ENCODE measurements at places on chromosomes 7 and 10.

DNA sequence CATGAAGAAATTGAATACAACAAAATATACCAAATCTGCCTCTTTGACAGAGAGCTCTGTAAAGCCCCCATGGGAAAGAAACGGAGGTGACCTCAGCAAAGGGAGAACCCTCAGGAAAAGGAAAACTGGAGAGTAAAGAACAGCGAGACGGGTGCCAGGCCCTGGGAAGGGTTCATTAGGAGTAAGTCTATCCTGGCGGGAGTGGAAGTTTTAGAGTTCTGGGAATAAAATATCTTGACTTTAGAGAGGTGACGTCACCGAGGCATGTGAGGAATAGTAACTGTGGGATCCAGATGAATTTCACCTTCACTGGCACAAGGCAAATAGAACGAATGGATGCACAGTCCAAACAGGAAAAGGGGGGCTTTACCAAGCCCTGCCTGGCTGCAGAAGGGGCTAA is 362.8 kb upstream of the IGFBP3 start:
- peak; percentile 29 for DNase-seq

GRCh38 chr7:132495936-132496335 is 80.3 kb downstream of the PLXNA4 start:
- no peak for DNase-seq

DNA sequence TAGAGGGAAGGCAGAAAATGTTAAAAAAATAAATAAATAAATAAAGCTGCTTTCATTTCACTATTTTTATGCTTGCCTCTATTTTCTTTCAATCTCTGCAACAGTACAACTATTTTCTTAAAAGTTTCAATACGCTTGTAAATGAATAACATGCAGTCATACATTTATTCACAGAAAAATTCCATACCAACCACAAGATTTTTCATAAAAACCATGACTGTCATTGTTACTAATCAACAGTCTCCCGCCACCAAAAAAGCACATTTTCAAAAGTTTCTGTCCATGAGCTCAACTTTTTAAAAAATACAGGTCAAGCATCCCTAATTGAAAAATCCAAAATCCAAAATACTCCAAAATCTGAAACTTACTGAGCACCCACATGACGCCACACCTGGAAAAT is 5.3 kb downstream of the PARD3 start:
- no peak for DNase-seq

- DNase-seq = no peak
These were observed 279.1 kb downstream of the PHF14 start for GRCh38 chr7:11252705-11253272.

DNA sequence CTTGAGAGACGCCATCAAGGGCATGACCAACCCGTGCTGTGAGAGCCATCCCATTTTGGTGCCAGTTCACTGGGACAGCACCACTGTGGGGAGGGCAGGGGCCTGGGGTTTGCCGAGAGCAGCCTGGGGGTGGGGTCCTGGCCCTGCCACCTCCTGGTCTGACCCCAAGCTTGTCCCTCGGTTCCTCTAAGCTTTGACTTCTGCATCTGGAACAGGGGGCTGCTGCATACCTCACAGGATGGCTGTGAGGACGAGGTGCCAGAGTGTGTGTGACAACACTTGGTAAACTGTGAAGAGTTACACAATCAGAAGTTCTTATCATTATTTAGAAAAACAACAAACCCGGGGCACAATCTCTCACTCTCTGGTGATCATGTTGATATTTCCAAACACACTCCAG is 89.9 kb downstream of the CRTAC1 start:
- no peak for DNase-seq

DNA sequence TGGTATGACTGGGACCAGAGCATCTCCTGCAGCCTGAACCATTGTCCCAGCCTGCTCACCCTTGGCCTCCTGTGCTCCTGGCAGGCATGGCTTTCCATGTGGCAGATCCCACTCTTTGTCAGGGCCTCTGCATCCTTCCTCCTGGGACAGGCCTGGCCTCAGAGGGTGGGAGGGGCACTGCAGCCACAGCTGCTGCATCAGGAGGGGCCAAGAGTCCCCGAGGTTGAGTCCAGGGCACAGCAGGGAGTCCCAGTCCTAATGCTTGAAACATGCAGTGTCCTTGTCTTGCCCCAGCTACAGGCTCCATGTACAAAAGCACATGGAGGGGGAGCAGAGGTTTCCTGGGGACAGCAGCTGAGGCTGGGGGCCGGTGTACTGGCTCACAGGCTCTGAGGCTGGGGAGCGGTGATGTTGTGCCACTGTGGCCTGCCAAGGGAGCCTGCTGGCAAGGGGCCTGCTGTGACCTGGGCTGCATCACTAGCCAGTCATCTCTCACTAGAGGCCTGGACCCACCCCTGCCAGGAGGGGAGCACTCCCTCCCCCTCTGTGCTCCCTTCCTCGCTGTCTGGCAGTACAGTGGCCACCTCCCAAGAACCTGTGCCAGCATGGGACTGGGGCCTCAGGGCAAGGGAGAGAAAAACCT is 144.8 kb downstream of the ZNF248 start:
- DNase-seq = no peak

- no peak for DNase-seq
These were observed 112.5 kb downstream of the MAD1L1 start for GRCh38 chr7:2120251-2120660.

- DNase-seq = no peak
These were observed 424.0 kb downstream of the PLXNA4 start for GRCh38 chr7:132152131-132152889.

GRCh38 chr7:5507013-5507412 is 83.4 kb upstream of the TNRC18 start:
- DNase-seq = no peak

DNA sequence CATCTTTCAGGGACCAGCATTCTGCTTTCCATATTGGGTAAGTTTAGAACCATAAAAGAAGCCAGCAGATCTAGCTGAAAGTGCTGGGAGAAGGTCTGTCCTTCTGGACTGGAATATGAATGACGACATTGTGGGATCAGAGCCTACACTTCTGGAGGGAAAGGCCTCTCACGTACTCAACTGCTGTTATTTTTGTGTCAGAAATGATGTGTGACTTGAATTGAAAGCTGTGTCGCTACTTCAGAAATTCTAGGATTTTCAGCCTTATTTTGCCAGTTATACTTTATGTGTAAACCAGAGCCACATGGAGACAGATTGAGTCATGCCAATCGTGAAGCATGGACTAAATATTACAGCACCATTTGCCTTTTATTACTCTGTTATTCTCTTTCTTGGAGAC is 231.0 kb downstream of the KIAA1217 start:
- no peak for DNase-seq

GRCh38 chr7:148726385-148726784 is 27.7 kb downstream of the CUL1 start:
- DNase-seq = no peak

DNA sequence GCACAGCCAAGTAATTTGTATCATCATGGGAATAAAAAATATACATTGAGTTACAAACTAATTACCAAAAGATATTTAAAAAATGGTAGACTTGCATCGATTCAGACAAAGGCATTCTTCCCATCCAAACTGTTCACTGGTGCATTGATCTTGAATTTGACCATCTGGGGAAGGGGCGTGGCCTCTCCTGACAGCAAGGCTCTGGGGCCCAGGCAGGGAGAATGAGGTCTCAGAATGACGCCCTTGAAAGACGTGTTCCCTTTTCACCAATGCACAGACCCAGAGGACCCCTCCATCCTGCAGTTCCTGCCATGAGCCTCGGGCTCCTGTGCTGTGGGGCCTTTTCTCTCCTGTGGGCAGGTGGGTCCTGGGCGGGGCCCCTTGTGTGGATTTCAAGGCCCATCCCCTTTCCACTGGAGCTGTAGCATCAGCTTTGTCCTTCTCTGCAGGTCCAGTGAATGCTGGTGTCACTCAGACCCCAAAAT is 91.1 kb upstream of the PRSS58 start:
- no peak for DNase-seq

GRCh38 chr10:106952033-106952432 is 212.5 kb downstream of the SORCS1 start:
- DNase-seq = no peak

GRCh38 chr10:119817991-119818888 is 54.4 kb downstream of the MCMBP start:
- peak; percentile 46 for DNase-seq

All from cardiac fibroblast (primary cell).